ENCODE measurements at places on chromosomes 7 and 10.
A peak's percentile ranks its signal among the peaks of the same experiment; 100 is the strongest.

DNA sequence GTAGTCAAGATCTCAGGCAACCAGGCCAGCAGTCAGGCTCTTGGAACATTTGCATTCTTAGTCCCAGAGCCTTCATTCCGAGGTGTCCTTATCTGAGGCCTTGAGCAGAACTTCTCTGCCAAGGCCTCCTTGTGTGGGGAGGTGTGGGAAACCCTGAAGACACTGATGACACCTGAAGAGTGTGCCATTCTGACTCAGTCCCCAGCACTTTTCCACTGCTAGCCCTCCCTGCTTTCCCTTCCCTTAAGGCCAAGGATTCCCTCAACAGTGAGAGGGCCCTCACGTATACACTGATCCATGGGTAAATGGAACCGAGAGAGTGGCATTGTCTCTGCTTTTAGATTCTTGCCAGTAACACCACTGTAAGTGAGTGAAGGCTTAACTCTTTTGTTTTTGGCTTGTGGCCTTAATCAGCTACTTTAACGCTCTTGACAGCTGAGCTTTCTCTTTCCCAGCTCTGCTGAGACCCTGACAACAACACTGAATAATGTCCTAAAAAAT, 30.3 kb downstream of the TRDMT1 start:
- DNase-seq = no peak

GRCh38 chr7:70630818-70631457, 501.0 kb upstream of the GALNT17 start:
- DNase-seq = no peak

DNA sequence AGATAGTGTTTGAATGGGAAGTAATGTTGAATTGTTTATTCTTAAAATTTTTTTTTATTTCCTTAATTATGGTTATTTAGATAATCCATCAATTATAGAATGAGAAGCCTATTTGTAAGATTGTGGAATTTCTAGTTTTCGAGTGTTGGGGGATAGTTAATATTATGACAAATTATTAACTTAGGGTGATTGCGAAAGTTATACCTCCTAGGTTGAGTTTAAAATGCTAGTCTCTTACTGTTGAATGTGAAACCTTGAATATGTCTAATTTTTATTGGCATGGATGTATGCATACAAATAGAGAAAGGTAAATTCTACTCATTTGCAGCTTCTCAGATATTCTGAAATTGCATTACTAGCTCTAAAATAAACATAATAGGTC, 43.2 kb downstream of the BICC1 start:
- no peak for DNase-seq

GRCh38 chr10:31977440-31978155, 49.0 kb upstream of the ARHGAP12 start:
- DNase-seq = no peak

DNA sequence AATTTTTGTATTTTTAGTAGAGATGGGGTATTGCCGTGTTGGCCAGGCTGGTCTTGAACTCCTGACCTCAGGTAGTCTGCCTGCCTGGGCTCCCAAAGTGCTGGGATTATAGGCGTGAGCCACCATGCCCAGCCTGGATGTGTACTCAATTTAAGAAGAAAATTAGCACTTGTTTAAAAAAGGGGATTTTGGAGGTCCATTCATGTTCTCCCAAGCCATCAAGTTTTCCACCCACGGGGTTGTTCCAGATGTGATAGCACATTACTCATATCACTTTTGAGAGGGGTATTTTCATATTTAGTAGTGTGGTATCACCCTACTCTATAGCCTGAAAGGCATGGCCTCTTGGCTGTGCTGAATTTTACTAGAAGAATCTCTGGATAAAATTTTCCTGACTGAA, 10.5 kb upstream of the SLC26A3 start:
- DNase-seq = peak; percentile 33

GRCh38 chr7:77348371-77348813, 67.8 kb downstream of the GSAP start:
- DNase-seq = no peak

- no peak for DNase-seq
Measured at GRCh38 chr7:92835261-92835850, 1.0 kb downstream of the CDK6 start.

- no peak for DNase-seq
Measured at GRCh38 chr7:542713-543500, 23.3 kb upstream of the PDGFA start.

- DNase-seq = no peak
Measured at GRCh38 chr10:123007558-123008354, 839 bp downstream of the IKZF5 start.

GRCh38 chr10:111175787-111176186, 99.0 kb downstream of the ADRA2A start:
- no peak for DNase-seq

DNA sequence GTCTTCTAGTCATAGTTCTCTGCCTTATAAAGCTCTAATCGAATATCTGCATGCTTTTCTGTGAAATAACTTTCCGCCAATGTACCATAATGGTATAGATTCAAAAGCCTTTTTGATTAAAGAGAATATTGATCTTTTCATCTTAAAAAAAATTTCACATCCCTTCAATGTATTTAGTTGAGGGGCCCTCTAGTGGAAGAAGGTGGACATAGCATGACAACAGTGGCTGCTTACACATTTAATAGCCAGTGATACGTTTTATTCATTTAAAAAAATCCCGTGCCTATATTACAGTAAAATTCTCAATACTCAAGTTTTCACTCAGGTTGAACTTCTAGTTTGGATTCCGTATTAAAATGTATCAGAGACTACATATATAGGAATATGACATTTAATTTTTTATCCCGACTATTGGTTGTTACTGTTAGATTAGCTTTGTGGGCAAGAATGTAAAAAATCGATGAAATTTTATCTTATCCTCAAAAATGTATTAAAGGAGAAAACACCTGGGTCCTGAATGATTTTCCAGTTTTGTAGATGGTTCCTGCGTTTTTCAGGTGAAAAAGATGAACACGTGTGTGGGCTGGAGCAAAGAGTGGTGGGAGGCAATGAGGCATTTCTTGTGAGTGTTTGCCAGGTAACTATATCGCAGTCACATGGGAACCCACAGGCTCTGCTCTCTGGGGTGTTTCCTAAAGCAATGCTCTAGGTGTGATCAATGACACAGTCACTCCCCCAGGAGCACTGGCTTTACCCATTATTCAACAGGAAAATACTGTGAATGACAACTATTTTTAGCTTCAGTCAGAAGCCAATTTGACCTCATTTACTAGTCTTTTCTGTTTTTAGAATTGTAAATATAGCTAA, 24.1 kb upstream of the PNLIP start:
- no peak for DNase-seq

GRCh38 chr7:130277763-130278643, 11.3 kb downstream of the CPA2 start:
- DNase-seq = no peak

- no peak for DNase-seq
Measured at GRCh38 chr10:76337641-76338040, 906.2 kb downstream of the LRMDA start.

DNA sequence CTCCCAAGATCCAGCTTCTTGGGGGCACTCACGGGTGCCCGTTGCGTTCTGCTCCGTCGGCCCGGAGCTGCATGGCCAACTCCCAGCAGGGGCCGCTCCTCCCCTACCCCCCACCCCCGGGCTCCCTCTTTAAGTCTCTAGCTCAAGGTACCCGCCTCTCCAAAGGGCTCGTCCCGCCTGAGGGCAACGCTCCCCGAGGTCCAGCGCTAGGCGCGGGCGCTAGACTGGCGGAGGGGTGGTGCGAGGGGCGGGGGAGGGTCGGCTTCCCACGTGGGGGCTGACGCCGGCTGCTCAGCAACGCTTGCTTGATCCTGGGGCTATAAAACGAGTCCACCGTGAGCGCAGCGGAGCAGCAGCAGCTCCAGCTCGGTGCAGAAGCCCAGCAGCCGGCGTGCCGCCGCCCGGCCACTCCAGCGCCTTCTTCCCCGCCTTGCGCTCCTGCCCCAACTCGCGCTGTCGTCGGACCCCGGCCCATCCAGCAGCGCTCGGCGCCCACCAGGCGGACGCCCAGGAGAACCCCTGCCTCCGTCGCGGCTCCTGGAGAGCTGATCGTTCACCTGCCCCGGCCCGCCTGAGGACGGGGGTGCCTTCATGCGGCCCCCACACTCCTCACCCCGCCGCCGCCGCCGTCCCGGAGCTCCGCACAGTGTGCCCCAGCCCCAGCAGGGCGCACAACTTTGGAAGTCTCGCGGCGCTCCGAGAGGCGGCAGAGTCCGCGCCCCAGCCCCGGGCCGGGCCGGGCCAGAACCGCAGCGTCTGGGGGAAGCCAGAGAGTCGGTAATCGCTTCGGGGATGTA, at the start of gene ADRA2A:
TSS of gene ADRA2A (plus strand) at position 348 of the 797 bp plus-strand sequence. CDS start 968 bp downstream, outside the sequence.
- DNase-seq = peak; percentile 8

GRCh38 chr10:44745920-44746319, 165.2 kb upstream of the TMEM72 start:
- DNase-seq = no peak

DNA sequence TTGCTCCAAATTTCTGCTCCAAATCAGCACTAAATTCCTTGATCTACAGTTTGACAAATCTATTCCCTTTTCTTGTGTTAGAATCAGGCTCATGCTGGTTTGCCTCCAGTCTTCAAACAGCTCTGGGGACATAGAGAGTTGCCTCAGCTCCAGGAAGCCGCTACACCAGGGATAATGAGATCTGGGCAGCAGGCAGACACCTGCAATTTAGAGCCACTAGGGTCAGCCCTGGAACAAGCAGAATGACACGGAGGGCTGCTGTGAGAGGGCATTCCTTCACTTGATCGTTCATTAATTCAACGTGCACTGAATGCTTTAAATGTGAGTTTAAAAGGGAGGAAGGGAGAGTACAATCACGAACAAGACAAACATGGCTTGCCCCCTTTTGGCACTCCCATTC, 3.7 kb upstream of the ELMO1 start:
- DNase-seq = no peak

- no peak for DNase-seq
Measured at GRCh38 chr7:52270301-52270700, 765.1 kb upstream of the POM121L12 start.
